Germinal center (tissue), 1 donor: ENCODE measurements at places on chromosomes 1 and 21.

DNA sequence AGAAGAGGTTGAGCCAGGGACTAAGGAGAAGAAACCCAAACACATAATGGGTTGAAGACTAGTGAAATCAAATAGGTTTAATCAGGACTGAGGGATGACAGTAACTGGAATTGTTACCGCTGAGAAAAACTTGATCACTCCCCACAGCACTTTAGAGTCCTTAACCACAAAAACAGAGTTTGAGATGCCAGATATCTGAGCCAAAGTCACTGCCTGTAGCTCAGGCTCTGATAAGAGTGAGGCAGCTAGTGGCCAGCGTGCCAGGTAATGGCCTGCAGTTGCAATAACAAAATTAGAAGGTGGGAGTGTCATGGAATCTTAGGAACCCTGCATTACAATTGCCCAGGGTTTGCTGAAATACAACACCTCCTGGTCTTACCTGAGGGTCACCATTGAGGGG is 48.0 kb downstream of the PRKAB2 start:
- DNase-seq: no peak

- no peak for DNase-seq
Observed at GRCh38 chr21:45026066-45026745, 48.2 kb upstream of the ADARB1 start.

DNA sequence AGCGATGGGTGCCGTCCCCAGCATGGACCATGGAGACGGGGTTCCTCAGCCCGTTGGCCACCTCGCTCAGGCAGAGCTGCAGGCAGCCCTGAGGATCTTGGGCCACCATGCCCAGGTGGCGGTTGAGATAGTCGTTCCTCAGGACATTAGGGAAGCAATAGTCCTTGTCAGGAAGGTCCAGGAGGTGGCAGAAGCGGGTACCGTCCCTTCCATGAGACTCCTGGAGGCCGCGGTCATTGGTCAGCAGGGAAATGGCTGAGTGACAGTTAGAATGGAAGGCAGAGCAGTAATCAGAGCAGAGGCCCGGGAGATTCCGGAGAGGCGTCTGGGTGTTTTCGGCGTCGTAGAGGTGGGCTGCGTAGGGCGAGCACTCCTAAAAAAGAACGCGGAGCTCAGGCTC is 4.1 kb downstream of the HHIPL2 start:
- no peak for DNase-seq

DNA sequence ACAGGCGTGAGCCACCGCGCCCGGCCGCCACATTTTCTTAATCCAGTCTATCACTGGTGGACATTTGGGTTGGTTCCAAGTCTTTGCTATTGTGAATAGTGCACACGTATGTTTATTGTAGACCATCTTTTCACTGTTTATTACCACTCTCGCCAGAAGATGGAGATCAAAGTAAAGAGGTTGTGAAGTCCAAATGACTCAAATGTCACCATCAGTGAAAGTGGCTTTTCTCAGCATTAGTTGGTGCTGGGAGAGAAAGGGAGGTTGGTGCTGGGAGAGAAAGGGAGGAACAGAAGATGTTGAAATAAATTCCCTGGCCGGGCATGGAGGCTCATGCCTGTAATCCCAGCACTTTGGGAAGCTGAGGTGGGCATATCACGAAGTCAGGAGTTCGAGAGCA is 10.4 kb upstream of the UHMK1 start:
- DNase-seq: no peak

- DNase-seq: no peak
Observed at GRCh38 chr1:26734501-26735058, 38.8 kb downstream of the ARID1A start.

GRCh38 chr1:219573960-219574359 is 38.9 kb downstream of the ZC3H11B start:
- DNase-seq: no peak

GRCh38 chr1:167107456-167107855 is 13.6 kb downstream of the STYXL2 start:
- no peak for DNase-seq

DNA sequence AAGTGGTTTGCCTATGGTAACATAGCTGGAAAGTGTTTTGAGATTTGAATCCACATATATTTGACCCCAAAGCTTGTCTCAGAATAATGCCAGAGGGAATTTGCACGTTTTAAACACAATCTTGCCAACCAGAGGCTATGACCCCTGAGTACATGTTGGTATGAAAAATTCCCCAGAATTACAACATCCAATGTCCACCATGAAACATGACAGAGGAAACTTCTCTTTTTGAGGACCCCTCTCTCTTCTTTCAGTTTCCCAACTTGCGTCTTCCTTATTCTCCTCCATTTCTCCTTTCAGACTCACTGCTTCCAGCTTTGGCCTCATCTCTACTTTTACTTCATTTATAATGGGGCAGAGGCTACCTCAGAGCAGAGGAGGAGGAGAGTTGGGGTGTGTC is 5.5 kb upstream of the KCNJ9 start:
- DNase-seq: no peak

DNA sequence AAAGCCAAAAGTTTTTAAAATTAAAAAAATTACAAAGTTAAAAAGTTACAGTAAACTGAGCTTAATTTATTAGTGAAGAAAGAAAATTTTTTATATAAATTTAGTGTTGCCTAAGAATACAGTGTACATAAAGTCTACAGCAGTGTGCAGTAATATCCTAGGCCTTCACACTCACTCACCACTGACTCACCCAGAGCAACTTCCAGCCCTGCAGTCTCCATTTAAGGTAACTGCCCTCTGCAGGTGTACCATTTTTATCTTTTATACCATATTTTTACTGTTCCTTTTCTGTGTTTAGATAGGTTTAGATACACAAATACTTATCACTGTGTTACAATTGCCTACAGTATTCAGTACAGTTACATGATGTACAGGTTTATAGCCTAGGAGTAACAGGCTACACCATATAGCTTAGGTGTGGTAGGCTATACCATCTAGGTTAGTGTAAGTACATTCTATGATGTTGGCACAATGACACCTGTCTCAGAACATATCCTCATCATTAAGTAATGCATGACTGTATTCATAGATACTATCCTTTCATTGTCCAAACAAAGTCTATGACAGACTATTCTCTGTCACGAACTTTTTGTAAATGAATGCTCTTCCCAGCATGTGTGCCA is 78.6 kb upstream of the PBX1 start:
- DNase-seq: no peak

DNA sequence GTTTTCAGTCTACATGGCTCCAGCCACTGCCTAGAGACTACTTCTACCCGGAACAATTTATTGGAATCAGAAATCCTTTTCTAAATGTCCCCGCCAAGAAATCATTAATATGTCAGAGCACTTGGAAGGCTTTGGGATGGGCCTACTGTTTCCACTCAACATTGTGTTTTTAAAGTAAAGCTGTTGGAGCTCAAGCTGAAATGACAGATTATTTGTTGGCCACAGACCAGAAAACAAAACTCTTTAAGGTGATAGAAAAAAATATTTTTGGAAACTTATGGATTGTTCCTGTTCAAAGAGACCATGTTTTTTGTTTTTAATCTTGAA is 496 bp downstream of the VPS45 start:
- DNase-seq: no peak

GRCh38 chr1:59171788-59172187 is 125.1 kb upstream of the FGGY start:
- DNase-seq: no peak

GRCh38 chr1:115218034-115218405 is 120.0 kb downstream of the NGF start:
- no peak for DNase-seq

DNA sequence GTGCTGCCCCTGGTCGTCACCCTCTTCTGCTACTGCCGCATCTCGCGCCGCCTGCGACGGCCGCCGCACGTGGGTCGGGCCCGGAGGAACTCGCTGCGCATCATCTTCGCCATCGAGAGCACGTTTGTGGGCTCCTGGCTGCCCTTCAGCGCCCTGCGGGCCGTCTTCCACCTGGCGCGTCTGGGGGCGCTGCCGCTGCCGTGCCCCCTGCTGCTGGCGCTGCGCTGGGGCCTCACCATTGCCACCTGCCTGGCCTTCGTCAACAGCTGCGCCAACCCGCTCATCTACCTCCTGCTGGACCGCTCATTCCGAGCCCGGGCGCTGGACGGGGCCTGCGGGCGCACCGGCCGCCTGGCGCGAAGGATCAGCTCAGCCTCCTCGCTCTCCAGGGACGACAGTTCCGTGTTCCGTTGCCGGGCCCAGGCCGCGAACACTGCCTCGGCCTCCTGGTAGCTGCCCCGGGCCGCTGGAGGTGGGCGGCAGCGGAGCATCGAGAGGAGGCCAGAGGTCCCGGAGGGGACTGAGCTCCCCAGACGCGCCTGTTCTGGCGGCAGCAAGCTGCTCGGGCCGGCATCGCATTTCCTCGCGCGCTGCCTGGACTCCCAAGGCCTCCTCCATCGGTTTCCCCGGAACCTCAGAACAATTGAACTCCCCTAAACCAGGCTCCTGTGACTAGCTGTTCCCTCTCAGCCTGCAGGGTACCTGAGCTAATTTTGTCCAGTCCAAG is 1.1 kb downstream of the GPR25 start:
- no peak for DNase-seq

DNA sequence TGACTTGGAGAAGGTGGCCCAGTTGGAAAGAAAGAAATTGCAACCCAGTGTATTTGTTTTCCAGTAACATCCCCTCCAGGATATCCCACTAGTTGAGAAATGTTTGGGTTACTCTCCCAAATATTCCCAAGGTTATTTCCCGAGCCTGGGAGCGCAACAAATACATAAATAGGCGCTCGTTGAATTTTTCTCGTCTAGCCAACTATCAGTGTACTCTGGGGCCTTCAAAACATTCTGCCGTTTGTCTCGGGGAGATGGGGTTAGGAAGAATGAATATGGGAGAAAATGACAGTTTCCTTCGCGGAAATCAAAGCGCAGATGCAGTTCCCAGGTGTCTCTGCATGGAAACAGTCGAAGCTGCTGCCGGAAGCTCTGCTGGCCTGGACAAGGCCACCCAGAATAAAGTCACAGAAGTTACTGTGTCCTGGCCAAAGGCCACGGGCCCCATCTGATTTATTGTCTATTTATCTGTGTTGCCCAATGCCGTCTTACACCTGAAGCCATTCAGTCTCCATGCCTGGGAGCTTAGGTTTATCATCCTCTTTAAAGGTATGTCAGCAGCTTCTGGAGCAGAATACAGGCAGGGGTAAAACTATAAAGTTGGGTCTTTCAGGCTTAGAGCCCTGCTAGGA is 1.0 kb downstream of the C1orf115 start:
- no peak for DNase-seq

GRCh38 chr1:26538480-26539412 is 9.2 kb downstream of the RPS6KA1 start:
- DNase-seq: peak; percentile 71

DNA sequence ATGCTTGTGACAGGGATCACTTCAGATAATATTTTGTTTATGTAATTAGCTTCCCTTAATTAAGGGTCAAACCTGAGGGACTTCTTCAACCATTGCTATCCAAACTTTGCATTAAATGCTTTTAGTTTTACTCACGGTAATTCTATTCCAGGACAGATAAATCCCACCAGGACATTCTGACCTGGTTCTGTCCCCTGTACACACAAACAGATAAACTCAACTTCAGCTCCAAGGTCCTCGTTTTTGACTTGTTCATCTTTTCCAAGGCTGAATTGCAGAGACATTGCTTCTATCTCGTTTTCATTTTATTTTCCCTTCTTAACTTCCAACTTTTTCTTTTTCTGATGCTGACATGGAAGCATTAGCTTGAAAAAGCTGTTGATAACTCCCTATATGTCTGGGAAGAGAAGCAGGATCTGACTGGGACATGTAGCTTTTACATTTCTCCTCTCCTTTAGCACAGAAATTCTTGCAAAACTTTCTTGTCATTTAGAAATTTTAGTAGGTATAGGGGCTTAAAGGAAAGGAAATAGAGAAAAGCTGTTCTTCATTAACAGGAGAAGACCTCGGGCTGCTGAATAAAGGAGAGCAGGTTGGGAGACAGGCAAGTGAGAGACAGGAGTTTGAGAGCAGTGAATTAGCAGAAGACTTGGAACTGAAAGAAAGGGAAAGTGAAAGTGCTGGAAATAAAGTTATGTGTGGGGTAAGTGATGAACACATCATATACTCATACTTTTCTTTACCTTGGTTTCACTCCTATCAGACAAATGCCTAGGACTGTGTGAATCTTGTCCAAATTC is 231.7 kb upstream of the B3GALT2 start:
- DNase-seq: no peak

GRCh38 chr1:21013510-21013909 is 163.2 kb downstream of the EIF4G3 start:
- no peak for DNase-seq
